ENCODE measurements at places on chromosomes 3 and 15.

DNA sequence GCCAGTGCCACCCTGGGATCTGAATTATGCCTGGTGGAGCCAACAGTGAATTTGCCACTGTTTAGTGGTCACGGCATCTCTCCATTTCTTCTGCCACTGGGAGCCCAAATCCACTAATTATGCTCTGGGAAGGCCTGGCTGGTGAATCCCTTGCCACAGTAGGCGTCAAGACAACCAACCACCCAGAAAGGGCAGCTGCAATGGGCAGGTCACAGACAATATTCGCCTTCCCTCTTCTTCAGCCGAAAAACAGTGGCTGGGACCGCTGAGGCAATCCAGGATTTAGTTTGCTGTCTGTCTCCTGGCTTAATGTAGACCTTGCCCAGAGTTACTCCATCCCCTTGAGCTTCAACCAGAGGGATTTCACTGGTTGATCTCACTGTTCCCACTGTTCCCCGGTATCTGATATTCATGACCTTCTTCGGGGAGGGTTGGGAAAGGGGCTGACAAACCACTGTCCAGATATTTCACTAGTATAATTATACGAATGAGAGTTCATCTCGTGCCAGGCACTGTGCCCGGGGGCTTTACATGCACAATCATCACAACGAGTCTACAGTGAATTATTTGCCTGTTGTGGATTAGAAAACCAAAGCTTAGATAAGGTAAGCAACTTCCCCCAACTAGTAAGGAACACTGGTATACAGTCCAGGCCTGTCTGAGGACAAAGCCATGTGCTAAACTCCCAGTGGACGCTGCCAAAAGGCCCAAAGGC, 49.9 kb upstream of the RAB6B start:
- no peak for DNase-seq

GRCh38 chr3:55296030-55296429, 191.1 kb downstream of the WNT5A start:
- DNase-seq, result no peak

DNA sequence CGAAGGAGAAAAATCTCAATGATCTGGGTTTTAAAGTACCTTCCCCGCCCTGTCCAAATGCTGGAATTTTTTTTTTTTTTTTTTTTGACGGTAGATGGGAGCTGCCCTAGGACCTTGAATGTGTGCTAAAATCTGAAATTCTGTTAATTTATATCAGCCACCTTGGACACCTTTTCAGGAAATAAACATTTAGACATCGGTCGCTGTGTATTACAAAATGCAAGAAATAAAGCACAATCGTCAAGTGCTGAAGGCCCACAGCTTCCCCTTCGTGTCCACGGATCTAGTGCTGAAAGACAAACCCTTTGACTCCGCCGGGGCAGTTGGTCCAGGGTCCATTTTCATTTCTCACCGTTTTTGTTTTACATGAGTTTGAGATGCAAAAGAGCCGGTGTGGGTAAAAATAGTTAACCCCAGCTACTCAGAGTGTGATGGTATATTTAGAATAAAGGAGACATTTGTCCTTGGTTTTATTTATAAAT, 90.2 kb upstream of the CHD2 start:
- DNase-seq, result peak; percentile 62

DNA sequence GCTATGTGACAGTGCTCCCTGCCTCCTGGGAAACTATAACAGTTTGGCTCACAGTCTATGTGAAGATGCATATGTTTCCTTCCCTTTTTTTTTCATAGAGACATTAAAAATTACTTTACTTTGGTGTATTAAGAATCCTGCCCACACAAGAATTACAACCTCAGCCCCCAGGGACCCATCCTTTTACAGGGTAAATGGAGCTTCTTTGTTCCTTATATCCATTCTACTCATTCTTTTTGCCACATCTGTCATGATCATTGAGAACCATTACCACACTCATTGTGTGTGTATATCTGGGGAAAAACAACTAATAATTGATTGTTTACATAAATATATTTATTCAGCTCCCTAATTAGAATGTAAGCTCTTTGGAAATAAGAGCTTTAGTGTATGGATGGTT, 157.4 kb downstream of the SSR3 start:
- DNase-seq, result no peak

DNA sequence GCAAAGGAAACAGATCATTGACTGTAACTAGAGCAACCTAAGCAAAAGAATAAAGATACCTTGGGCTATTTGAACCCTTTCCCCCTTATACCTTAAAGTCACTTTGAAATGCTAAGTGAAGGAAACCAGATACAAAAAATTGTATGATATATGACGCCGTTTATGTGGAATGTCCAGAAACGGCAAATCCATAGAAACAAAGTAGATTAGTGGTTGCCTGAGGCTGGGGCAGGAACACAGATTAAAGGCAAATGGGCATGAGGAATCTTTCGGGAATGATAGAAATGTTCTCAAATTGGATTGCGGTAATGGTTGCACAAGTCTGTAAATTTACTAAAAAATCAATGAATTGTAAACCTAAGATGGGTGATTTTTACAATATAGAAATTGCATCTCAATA, 160.1 kb upstream of the CCDC54 start:
- no peak for DNase-seq

GRCh38 chr3:197305854-197306253, 7.4 kb upstream of the DLG1 start:
- DNase-seq, result no peak

- no peak for DNase-seq
Measured at GRCh38 chr15:67462875-67463274, 58.1 kb upstream of the C15orf61 start.

GRCh38 chr3:59422312-59422711, 372.5 kb upstream of the CFAP20DC start:
- DNase-seq, result no peak

- no peak for DNase-seq
Measured at GRCh38 chr3:77081240-77081661, 41.4 kb downstream of the ROBO2 start.

DNA sequence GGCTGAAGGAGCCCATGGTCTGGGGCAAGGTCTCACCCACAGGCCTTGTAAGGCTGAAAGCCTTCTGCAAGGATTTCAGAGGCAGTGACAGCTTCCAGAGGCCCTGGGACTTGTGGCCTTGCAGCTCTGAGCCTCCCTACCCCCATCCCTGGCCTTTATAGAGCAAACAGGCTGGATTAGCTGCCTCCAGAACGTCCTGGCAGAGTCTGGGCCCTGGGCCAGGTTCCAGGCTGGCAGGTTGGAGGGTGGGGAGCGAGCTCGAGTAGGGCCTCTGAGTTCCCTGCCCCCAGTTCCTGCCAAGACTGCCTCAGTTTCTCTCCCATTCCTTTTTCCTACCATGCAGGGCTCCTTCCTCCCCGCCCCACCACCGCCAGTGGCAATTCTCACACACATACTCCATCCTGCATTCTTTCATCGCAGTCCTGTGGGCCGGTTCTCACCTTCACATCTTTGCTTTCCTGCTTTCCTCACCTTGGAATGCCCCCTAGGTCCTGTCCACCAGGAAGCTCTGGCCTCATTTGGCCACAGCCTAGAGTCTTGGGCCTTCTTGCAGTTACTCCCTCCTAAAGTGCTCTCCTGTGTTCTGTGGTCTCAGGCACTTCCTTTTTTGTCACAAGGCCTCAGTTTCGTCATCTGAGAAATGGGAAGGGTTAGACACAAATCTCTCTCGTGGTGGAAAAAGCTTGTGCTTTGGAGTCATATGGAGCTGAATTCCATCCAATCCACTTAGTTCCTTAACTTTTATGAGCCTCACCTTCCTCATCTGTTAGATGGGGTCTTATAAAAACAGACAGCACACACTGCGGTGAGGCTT, 2.7 kb downstream of the LMAN1L start:
- no peak for DNase-seq

GRCh38 chr3:142356818-142357217, 91.0 kb downstream of the XRN1 start:
- no peak for DNase-seq

GRCh38 chr3:161038725-161039124, 66.4 kb downstream of the B3GALNT1 start:
- DNase-seq, result no peak

- DNase-seq, result no peak
Measured at GRCh38 chr3:43048470-43048869, 57.4 kb downstream of the POMGNT2 start.

GRCh38 chr3:24678421-24678865, 183.8 kb upstream of the THRB start:
- DNase-seq, result no peak

DNA sequence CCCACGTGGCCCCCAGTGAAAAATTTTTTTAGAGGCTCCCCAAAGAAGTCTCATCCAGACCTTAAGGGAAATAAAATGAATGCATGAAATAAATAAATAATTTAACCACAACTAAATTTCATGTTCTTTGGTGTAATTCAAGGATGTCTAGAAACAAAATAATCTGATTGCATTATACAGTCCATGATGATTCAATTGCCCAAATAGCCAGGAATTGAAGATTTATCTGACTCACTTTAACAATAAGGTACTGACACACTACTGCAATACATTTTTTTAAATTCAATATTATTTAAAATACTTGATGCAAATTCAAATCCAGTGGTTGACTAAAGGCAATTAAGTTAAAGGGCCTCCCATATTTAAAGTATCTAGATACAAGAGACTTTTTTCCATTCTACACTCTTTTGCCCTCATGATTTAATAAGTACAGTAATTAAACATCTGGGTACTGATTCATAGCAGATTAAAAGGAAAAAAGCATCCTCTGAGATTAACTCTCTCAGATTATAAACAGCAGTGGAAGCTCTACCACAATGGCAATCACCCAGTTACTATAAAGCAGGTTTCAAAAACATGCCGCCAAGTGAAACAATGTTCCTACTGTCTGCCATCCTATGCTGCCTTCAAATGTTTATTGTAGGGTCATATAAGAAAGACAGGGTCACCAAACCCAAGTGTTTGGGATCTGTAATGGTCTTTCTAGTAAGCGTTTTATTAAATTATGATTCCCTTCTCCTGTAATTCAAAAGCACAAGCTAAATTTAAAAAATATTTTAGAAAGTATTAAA, 9.9 kb downstream of the UQCC5 start:
- no peak for DNase-seq

GRCh38 chr3:110878692-110879091, 192.9 kb upstream of the NECTIN3 start:
- DNase-seq, result no peak

DNA sequence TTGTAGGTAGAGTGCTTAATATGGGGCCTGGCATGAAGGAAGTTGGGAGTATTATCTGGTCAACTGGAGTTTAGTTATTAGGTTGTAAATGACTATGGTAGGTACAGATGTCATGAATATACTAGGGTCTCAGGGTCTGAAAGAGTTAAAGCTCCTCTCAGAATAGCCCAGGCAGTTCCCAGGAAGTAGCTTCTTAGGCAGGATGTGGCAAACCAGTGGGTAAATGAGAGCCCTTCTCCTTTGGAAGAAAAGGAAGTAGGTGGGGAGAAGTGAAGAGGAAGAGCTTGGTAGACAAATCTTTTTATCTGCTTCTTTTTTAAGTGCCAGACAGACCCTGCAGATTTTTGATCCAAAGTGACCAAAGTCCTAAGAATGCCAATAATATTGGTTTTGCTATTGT, 24.5 kb downstream of the MAP2K1 start:
- no peak for DNase-seq

DNA sequence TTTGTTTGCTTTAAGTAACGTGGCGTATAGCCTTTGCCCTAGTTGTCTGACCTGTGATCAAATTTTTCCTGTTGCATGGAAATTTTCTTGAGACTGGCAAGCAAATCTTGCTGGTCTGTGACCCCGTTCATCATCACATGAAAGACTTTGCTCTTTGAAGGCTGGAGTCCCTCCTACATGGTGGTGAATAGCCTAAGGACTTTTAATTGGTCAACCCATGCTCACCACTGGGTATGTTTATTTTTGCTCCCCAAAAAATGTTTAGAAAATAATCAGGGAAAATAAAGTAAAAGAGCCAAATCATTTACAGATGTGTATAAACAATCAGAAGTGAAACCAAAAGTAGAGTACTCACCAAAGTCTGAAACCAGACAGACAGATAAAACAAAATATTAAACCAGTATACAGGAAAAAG, 1075.3 kb upstream of the ALCAM start:
- DNase-seq, result no peak

DNA sequence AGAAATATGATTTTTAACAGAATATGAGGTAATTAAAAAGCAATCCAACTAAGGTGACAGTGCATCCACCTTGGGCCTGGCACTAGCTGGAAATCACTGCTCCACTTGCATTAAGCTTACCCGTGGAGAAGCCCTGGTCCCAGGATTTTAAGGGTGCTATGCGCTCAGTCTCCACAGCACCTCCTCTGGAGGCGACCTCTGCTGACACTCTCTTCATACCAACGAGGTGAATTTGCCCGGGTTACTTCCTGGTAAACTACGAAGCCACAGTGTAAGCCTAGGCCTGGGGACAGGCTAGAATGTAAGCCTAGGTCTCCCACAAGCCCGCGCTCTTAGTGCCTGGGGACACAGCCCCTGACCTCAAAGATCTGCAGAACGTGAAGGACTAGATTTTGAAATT, 793 bp downstream of the APOD start:
- DNase-seq, result no peak

DNA sequence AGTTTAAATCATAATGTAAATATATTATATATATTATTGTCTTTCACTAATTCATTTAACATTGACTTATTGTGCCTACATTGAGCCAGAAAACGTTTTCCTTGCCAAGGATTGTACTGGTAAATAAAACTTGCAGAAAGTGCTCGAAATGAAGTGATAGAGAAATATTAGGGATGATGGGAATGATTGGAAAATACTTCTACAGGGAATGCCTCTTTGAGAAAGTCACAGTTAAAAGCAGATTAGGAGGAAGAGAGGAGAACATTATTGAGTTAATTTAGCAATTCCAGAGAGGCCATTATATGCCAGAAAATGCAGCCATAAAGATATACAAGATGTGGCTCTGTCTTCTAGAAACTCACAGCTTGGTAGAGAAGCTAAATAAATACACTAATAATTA, 560.0 kb upstream of the KCNMB2 start:
- no peak for DNase-seq

DNA sequence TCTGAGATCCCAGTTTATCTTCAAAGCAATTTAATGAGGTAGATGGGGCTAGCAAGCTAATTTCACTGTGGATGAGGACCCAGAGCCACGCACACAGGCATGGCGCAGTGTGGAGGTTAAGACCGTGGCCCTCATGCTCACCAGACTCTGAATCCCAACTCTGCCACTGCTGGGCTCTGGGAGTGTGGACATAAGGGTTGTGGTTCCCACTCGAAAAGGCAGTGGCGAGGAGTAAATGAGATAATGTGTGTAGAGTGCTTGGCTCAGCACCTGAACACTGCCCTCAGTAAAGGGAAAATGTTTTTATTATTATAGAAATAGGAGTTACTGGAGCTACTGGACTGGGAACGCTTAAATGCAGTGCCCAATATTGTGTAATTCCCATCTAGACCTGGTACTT, 243.5 kb upstream of the TPM1 start:
- no peak for DNase-seq

DNA sequence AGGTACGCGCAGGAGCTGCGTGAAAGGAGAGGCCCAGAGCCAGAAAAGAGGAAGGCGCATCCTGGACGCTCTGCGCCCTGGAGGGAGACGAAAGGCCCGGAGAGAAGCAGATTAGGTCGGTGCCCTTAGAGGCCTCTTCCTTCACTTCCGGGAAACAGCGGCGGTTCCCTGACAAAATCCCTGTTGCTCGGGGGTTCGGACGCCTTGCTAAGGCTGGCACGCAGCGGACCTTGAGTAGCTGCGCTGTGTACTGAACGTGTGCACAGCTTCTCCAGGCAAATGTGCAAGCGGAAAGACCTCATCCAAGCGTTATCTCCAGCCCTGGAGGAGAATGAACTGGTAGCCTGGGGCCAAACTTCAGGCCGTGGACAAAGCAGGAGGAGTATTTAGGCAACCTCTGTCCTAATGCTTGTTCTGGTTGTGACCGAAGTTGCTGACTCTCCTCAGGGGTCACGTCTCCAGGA, 3.0 kb upstream of the SOX14 start:
- DNase-seq, result no peak

Measured in posterior cingulate gyrus (tissue), 11 donors.